Activated naive CD8-positive, alpha-beta T cell treated with anti-CD3 and anti-CD28 coated beads, Interleukin-2, amount 50 U/mL, for 24 hours (primary cell): ENCODE measurements at places on chromosomes 3 and 15.

DNA sequence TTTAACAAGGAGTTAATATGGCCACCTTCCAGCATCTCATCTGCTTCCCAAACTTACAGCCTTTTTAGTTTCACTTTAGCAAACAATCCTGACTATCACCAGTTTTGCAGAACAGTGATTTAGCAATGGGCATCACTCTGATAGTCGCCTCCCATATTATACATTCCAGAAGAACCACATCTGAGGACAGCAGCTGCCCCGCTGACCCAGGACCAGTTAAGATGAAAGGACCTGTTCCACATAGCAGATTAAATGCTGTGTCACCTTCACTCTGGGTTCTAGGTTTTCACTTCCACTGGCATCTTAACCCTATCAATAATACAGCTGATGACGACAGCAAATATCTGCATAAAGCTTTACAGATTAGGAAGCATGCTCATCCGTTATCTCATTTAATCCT lies 99.8 kb downstream of the TRIM69 start:
- DNase-seq = no peak

- DNase-seq = no peak
Observed at GRCh38 chr15:40637221-40637745, 43.2 kb downstream of the KNL1 start.

DNA sequence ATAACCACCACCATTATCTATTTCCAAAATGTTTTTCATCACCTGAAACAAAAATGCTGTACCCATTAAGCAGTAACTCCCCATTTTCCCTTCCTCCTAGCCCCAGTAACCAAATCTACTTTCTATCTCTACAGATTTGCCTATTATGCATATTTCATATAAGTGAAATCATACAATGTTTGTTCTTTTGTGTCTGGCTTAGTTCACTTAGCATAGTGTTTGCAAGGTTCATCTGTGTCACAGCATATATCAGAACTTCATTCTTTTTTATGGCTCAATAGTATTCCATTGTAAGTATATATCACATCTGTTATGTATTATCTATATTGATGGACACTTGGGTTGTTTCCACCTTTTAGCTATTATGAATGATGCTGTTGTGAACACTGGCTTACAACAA lies 16.7 kb upstream of the GMPPB start:
- DNase-seq = no peak

DNA sequence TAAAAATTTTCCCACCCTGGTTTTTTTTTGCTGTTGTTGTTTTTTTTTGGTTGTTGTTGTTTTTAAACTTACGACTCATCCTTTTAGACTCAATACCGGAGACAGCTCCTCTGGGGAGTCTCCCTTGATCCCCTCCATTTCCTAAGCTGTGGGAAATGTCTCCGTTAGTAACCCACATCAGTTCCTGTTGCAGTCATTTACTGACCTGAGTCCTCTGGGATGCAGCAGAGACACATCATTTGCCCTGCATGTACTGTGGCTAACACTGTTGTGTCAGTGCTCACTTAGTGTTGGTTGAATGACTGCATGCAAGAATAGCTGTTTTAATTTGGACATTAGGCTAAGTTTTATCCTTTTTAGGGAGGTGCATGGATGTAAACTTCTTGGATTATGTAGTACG lies 83.8 kb downstream of the MBNL1 start:
- no peak for DNase-seq

GRCh38 chr3:188323067-188323842 lies 169.3 kb downstream of the LPP start:
- DNase-seq = peak; percentile 32

DNA sequence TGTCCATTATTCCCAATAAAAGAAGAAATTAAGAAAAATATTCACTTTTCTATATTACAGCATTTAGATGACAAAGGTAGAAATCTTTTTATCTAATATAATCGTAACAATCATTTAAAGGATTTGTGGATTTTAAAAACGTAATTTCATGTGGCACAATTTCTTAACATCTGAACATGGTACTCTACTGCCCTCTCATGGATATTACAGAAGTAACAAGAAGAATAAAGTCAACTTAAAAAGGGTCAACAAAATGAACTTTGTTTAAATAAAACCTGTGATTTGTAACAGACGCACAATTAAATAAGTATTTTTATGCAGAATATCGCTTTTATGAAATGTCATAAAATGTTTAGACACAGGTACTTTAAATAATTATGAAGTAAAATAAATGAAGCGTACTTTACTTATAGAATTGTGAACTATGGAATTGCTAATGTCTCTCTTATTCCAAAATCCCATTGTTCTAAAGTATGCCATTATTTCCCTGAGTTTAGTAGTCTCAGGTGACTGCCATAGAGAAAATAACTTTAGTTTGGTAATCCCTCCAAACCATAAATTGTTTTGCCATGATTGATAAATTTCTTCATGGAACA lies 366.8 kb upstream of the ZNF385D start:
- DNase-seq = no peak

DNA sequence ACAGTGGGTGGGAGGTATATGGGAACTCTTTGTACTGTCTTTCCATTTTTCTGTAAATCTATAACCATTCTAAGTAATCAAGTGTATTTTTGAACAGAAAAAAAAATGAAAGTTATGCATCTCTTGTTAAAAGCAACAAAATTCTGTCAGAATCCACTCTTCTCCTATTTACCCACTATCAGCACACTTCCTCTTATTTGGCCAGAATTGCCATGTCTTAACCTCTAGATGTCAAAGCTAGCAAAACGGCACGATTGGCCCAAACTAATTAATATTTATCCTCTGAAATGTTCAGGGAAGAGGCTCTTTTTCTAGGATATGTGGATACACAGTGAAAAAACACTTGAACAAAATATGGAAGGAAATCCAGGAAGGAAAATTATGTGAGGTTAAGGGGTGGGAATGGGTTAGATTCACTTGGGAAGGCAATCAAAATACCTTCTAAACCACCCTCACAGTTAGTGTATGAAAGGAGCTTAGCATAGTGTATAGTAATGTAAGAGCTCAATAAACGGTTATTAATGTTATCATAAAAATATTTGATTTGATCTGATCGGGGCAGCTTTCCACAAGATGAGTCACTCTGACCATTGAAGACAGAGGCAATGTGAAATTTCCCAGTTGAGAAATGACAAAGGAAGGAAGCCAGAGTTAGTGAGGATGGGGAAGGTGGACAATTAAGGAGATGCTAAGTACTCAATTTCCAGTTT lies 20.1 kb upstream of the TGFBR2 start:
- no peak for DNase-seq

GRCh38 chr3:4827767-4828166 lies 151.5 kb upstream of the BHLHE40 start:
- DNase-seq = no peak

- no peak for DNase-seq
Observed at GRCh38 chr3:128903501-128903900, 24.1 kb downstream of the ACAD9 start.

GRCh38 chr3:111666041-111666735 lies 71.0 kb upstream of the ZBED2 start:
- DNase-seq = no peak

- DNase-seq = no peak
Observed at GRCh38 chr3:57627976-57628375, 30.8 kb upstream of the ARF4 start.

GRCh38 chr3:124792341-124793040 lies 62.2 kb downstream of the UMPS start:
- no peak for DNase-seq

DNA sequence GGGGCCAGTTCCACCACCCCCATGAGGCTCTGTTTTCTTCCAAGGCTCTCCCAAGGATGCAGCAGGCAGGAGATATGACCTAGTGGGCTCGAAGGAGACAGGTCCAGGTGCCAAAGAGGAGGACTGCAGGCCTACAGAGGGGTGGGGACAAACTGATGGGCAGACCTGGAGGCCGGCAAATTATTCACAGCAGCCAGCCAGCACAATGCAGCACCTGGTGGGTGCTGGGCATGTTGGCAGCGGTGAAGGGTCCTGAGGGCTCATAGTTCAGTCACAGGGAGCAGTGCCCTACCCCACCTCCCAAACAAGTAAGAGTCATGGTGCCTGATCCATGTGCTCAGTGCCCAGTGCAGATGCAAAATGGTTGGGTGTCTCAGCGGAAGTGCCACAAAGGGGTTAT lies 171.7 kb downstream of the ABHD5 start:
- DNase-seq = no peak

GRCh38 chr3:128011140-128011539 lies 41.1 kb upstream of the SEC61A1 start:
- DNase-seq = peak; percentile 24

- DNase-seq = no peak
Observed at GRCh38 chr3:42685363-42685881, at the start of gene KLHL40. Gene KLHL40 (plus strand): TSS chr3:42685537. CDS start chr3:42685619, 82 bp downstream.

DNA sequence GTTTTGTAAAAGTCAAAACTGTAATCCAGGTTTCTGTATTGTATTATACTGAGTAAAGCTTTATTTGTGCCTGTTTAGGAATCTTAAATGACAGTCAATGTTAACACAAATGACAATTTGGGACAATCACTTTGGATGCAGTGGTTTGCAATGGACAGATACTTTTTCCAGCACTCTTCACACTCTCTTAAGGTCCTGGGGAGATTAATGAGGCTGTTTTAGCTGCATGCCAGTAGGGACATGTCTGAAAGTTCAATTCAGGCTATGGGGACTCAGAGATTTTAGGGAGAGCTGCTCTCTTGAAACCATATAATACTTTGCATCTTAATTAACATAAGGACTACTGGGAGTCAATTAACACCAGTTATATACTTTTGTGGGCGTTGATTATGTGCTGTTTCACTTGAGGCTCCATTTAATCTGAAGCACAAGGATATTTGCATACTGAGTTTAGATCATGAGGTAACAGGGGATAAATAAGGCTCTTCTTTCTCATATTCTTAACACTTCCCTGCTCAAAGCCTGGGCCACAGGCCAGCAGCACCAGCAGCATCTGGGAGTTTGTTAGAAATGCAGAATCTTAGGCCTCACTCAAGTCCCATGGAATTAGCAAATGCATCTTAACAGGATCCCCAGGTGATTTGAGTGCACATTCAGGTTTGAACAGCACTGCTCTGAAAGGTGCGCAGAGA lies 972.8 kb downstream of the PLOD2 start:
- no peak for DNase-seq

- DNase-seq = no peak
Observed at GRCh38 chr3:32452009-32452408, 50.6 kb downstream of the CMTM6 start.

GRCh38 chr3:141858312-141858711 lies 18.1 kb upstream of the ATP1B3 start:
- no peak for DNase-seq

- no peak for DNase-seq
Observed at GRCh38 chr15:66758844-66759243, 56.8 kb downstream of the SMAD6 start.

GRCh38 chr3:10655105-10655504 lies 149.7 kb upstream of the ATP2B2 start:
- DNase-seq = no peak

DNA sequence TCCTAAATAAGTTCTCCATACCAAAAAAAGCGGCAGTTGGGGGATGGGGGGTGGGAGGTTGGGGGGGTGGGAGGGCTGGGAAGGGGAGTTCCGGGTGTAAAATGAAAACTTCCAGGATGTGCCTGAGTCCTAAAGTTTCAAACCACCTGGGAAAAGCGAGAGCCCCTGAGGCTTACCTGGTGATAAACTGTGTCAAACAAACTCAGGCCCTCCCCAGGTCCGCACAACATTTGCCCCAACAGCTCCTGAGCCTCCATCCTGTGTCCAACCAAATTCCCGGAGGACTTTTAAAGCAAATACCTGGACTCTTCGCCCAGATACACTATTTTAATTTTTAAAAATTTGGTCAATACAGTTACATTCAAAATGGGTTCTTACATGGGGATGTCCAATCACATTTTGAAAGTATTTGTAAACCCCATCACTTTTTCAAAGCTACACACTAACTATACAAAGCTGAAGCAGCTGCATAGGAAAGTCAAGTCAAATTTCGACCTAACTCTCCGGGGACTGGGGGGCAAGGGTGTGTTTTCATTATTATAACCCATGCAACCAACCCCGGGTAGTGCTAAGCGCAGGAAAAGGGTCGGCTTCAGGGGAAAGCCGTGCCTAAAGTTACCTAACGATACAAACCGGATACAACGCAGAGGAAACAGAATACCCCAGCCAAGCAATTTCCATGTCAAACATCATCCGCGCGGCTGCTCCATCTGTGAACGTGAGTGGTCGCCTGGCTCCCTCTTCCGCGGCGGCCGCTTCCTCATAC lies 685 bp upstream of the FOXB1 start:
- DNase-seq = no peak

- DNase-seq = no peak
Observed at GRCh38 chr15:78682693-78683410, 41.8 kb upstream of the CHRNB4 start.

- no peak for DNase-seq
Observed at GRCh38 chr3:139705631-139706030, 27.9 kb upstream of the NMNAT3 start.

DNA sequence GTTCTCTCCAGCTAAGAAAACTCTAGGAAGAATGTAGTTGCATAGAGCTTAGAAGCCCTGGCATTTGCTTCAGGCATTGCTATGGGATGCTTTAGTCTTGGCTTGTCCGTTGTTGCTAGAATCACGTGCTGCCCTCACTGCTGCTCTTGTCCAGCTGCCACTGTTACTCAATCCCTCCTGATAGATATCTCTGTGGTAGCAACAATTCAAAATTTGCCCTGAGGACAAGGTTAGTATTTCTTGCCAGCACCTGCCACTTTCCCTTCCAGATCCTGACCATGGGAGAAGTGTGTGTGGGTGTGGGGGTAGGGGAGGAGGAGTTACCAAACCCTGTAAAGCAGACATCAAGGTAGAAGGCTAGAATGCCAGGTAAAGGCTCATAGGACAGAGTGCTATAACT lies 113.8 kb downstream of the PPM1L start:
- no peak for DNase-seq

DNA sequence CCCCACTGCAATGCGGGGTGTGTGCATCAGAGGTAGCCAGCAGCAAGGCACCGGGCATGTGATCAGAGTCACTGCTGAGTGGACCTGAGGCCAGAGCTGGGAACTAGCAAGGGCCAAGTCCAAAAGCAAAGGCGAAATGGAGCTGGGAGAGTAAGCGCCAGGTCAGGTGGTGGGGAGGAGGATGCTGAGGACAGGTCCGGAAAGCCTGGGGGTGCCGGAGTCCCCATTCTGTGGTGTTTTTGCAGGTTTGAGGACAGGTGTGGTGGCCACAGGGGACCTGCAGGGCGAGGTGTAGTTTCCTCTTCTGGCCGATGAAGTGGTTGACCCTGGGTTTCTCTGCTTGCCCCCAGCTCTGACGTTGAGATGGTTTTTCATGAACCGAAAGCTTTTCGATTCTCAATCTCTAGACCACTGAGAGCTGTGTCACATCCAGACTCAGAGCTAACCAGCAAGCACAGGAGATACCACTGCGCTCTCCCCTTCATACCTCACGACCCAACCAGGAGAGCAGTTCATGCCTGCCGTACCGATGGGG lies 35.0 kb upstream of the HES1 start:
- DNase-seq = no peak

- no peak for DNase-seq
Observed at GRCh38 chr3:123834631-123835030, 49.5 kb downstream of the MYLK start.

DNA sequence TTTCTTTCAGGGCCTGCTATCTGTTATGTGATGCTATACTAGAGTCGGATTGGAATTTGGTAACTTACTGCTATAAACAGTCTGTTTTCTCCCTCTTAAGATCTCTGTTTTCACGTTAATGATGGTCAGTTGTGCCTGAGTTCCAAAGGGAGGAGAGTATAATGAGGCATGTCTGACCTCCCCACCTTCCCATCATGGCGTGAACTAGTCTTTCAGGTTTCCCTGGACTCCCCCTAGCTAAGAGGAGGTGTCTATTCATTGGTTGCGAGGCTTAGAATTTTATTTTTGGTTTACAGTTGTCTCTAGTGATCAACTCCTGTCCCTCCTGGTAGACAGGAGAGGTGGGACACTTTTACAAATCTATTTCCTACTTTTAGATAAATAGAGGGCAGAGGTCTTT lies 27.8 kb upstream of the PXYLP1 start:
- DNase-seq = no peak
